Natural killer cell (primary cell): ENCODE measurements at places on chromosomes 2 and 18. TPM values are rescaled to one million over a fixed set of nuclear protein-coding genes. Genes with fewer than 3 reads are reported as not detected.

The EFEMP1 gene
- total RNA-seq = not detected

The DYSF gene
- 11.4 TPM for total RNA-seq

The REG1B gene
- total RNA-seq = not detected

The SCN2A gene
- not detected for total RNA-seq

The VIT gene
- total RNA-seq = 1.7 TPM

The HOXD4 gene
- total RNA-seq = not detected

The MROH2A gene
- not detected for total RNA-seq

The DHX57 gene
- total RNA-seq = 12.8 TPM

The LYPD6 gene
- not detected for total RNA-seq

The ADD2 gene
- 1.4 TPM for total RNA-seq

The NTSR2 gene
- total RNA-seq = not detected

The ERICH2 gene
- not detected for total RNA-seq

The EVX2 gene
- not detected for total RNA-seq

The SLC9A4 gene
- total RNA-seq = not detected

The UGT1A6 gene
- not detected for total RNA-seq

The LTBP1 gene
- 4.7 TPM for total RNA-seq

The POTEI gene
- total RNA-seq = not detected

The EML6 gene
- 2.4 TPM for total RNA-seq

The EMILIN1 gene
- 0.31 TPM for total RNA-seq

The CD207 gene
- total RNA-seq = not detected

The NOSTRIN gene
- not detected for total RNA-seq

The UCN gene
- total RNA-seq = 2.4 TPM

The FIGN gene
- total RNA-seq = not detected

The CFAP210 gene
- total RNA-seq = 1.5 TPM

The GPR45 gene
- total RNA-seq = not detected

The RAB6C gene
- total RNA-seq = not detected

The MLPH gene
- not detected for total RNA-seq

The CEBPZOS gene
- total RNA-seq = 30.3 TPM

The PROM2 gene
- 0.64 TPM for total RNA-seq

The PMAIP1 gene
- 264 TPM for total RNA-seq

The IL18R1 gene
- 58.8 TPM for total RNA-seq

The SATB2 gene
- 0.73 TPM for total RNA-seq

The DUSP2 gene
- 300 TPM for total RNA-seq

The PCARE gene
- not detected for total RNA-seq

The SPEG gene
- total RNA-seq = 1.2 TPM

The FHOD3 gene
- total RNA-seq = not detected

The EVA1A gene
- total RNA-seq = not detected

The DSG4 gene
- not detected for total RNA-seq

The G6PC2 gene
- not detected for total RNA-seq

The NCOA1 gene
- total RNA-seq = 149 TPM

The DAW1 gene
- not detected for total RNA-seq

The ANKRD62 gene
- total RNA-seq = not detected

The LYPD6B gene
- not detected for total RNA-seq

The LRRTM4 gene
- not detected for total RNA-seq

The FBLN7 gene
- total RNA-seq = 0.48 TPM

The MAP2 gene
- not detected for total RNA-seq

The KCNJ3 gene
- not detected for total RNA-seq

The KYNU gene
- total RNA-seq = 3.6 TPM

The GPAT2 gene
- total RNA-seq = 2.3 TPM

The EMILIN2 gene
- total RNA-seq = 9.8 TPM

The DLGAP1 gene
- not detected for total RNA-seq

The BARD1 gene
- 11.5 TPM for total RNA-seq

The MAL gene
- total RNA-seq = 0.54 TPM
